Stromal cell of bone marrow (primary cell): ENCODE measurements at places on chromosomes 5 and 9.

GRCh38 chr5:159163027-159163700 is 46.2 kb downstream of the RNF145 start:
- no peak for DNase-seq

DNA sequence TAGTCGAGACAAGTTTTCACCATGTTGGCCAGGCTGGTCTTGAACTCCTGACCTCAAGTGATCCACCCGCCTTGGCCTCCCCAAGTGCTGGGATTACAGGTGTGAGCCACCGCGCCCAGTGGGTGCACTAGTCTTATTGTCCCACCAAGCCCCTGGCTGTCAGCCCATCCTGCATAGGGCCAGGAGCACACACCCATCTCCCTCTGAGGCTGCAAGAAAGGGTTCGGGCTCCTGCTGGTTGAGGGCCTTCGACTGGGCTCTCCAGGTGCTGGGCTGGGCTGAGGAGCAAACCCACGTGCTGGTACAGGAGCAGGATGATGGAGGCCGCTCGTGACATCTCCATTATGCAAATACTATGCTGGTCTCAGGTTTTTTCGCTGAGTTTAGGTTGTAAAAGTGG is 25.1 kb upstream of the RNF130 start:
- no peak for DNase-seq

GRCh38 chr5:370311-370958 is 48.9 kb downstream of the AHRR start:
- no peak for DNase-seq

DNA sequence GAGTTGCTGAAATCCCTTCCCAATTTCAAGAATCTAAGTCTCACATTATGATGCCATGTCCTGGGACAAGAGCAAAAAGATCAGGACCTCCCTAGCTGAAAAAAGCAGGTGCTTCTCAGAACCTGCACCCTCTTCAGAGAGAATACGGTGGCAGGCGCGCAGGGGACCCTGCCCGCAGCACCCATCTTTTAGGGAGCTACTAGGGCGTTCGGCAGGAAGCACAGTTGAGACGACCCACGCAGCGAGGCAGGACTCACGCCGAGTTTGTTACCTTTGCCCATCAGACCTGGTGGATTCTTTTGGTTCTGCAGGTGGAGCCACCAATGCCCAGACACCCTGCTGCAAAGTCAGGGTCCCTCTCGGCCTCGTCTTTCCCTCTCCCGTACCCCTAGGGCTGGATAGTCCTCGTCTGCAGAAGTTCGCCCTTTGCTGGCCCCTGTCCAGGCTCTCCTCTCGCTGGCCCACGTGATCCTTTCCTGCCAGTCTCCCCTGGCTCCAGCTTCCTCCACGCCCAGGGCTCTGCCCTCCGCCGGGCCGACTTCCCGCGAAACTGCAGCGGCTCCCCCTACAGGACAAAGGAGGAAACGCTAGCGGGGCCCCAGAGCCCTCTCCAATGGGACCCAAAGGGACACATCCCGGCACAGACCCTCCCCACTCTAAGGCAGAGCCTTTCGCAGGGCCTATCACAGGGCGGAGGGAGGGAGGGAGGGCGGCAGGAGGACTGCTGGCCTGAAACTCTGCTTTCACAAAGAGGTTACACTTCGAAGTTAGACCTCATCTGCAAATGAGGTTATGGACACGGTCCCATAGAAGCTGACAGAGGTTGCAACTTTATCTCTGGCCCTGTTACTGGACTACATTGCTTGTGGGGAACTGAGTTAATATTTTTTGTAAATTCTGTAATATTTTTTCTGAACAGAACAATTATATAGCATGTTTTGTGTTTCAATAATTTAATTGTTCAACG is 28.8 kb downstream of the TMEM174 start:
- no peak for DNase-seq

DNA sequence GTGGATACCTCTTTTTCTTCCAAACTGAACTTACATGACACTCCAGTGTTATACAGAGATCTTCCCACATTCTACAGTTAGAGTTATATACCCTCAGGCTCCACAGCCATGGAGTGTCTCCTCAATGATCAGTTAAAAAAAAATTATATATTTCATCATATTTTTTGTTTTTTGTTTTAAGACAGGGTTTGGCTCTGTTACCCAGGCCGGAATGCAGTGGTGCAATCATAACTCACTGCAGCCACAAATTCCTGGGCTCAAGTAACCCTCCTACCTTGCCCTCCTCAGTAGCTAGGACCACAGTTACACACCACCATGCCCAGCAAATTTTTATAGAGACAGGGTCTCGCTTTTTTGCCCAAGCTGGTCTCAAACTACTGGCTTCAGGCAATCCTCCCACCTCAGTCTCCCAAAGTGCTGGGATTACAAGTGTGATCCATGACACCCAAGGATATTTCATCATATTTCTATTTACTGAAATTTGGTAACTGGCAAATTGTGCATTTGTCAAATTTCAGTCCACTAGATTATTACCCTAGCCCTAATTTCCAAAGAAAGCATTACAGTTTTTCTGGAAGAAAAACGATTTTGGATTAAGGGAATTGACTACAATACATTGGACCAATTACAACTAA is 18.1 kb upstream of the SCAI start:
- no peak for DNase-seq

- DNase-seq: no peak
Observed at GRCh38 chr5:565782-566440, 41.7 kb upstream of the SLC9A3 start.

DNA sequence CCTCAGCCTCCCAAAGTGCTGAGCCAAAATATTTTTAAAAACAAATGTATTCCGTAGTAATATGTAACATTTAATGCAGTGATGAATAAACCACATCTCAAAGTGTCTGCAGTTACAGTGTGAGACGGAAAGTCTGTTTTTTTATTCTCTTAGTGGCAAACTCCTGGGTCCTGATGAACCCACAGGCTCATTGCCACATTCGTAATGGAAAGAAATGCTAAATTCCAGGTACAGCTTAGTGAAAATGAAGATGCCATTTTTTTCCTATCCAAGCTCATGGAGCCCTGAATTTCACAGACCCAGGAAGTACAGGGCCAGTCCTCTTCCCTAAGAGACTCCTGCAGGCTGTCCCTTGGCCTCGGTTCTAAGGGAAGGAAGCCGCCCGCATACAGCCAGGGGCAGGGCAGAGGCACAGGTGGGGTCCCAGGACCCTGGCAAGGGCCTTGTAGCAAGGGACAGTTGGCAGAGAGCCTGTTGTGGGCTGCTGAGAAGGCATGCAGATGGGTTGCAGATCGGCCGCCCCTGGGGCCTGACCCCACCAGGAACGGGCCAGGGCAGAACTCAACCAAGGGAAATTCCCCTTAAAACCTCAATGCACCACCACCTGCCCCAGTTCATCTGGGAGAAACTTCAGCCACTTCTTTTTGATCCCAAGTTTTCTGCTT is 36.2 kb downstream of the IPPK start:
- DNase-seq: no peak
